ENCODE measurements at places on chromosomes 3 and 15.

DNA sequence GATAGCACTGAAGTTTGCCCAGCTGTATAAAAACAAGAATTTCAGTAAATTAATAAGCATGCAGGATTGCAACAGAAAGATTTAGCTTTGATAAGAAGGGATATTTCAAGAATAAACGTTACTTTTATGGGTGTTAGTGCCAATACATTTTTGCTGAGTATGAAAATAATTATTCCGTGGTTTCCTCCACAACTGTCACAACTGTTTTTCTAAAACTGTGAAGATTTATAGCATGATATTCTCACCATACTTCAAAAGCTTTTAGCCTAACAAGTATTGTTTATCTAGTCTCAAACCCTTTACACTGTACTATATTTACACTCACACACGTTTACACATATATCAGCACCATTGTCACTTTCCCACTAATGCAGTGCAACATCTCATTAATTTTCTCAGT lies 200.5 kb downstream of the TPRG1 start:
- no peak for DNase-seq

- DNase-seq: no peak
Measured at GRCh38 chr3:45123581-45124269, 22.5 kb downstream of the CDCP1 start.

DNA sequence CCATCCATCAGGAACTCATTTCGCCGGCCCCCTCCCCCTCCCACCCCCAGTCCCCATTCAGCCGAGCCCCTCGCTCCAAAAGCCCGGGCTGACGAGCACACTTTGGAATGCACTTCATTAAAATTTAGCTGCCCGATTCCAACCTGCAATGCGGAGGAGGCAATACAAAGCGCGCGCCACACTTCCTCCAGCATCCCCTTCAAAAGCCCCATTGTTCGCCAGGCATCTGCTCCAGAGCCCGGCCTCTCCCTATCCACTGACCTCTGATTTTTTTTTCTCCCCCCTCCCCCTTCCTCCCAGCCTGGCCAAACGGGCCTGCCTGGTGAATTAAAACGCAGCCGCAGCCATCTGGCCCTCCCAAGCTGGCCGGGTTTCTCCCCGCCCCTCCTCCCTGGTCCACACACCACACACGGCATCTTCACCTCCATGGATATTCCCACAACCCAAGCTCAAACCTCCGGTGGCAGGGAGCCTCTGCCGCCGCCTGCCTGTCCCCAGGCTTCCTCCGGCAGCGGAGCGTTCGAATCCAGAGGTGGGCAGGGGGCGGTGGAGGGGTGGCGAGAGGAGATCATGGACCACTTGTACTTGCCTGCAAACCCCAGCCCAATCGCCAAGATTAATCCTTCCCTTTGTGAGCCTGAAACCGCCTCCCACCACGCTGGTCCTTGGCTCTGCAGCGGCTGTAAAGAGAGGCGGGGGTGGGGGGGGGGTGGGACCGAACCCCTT lies 441.3 kb downstream of the MAGI1 start:
- peak; percentile 30 for DNase-seq

- DNase-seq: no peak
Measured at GRCh38 chr3:192819001-192819569, 91.7 kb upstream of the FGF12 start.

DNA sequence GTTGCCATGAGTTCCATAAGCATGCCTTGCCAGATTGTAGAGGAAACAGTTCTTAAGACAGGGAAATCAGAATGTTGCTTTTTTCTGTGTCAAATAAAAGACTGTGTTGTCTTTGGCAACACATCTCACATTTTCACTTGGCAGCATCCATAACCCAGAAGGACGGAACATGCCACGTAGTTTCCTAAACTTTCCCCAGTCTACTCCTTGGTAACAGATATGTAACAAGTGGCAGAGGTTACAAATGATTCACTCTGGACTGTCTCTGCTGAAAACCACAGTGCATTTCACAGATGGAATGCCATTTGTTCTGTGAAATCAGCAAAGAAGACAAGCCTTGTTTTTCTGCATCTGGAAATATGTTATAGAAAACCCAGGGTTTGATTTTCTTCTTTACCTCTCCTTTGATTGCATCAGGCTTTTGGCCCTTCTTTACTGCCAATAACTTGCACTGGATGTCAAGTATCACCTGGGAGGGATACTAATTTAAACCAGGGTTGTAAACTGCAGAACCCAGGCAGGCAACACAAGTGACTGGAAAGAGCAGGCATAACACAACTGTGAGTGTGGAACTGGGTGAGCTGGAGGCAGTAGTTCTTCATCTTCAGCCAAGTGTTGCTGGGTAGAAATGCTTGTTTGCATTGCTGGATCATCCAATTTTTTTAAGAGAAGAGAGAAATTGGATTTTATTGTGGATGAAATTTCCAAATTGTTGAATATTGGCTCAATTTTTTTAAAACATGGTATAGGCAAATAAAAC lies 124.4 kb upstream of the FOXB1 start:
- no peak for DNase-seq

- no peak for DNase-seq
Measured at GRCh38 chr3:65851827-65852226, 186.9 kb downstream of the MAGI1 start.

GRCh38 chr15:92667287-92667904 lies 11.8 kb upstream of the FAM174B start:
- DNase-seq: no peak

- DNase-seq: no peak
Measured at GRCh38 chr3:98500019-98500418, 2.5 kb downstream of the OR5K2 start.

- DNase-seq: no peak
Measured at GRCh38 chr3:89506462-89507103, 399.2 kb downstream of the EPHA3 start.

DNA sequence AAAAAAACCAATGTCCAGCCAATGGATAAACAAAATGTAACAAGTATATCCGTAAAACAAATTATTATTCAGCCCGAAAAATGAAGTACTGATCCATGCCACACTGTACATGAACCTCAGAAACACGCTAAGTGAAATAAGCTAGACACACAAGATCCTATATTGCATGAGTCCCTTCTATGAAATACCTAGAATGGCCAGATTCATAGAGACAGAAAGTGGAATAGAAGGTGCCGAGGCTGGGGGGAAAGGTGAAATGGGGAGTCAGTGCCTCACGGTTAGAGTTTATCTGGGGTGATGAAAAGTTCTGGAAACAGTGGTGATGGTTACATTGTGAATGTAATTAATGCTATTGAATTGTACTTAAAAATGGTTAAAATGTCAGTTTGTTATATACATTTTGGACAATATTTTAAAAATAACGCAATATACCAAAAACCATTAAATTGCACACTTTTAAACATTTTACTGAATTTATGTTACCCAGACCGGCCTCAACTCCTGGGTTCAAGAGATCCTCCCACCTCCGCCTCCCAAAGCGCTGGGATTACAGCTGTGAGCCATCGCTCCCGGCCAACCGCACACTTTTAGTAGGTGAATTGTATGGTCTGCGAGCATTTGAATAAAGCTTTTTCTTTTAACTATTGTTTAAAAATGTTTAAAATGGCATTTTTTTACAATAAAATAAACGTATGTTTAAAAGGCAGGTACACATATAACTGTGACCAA lies 2.1 kb downstream of the RNF168 start:
- DNase-seq: no peak

- DNase-seq: no peak
Measured at GRCh38 chr3:37946531-37946889, 44.1 kb upstream of the VILL start.

- DNase-seq: no peak
Measured at GRCh38 chr3:53328746-53329145, 18.6 kb downstream of the DCP1A start.

DNA sequence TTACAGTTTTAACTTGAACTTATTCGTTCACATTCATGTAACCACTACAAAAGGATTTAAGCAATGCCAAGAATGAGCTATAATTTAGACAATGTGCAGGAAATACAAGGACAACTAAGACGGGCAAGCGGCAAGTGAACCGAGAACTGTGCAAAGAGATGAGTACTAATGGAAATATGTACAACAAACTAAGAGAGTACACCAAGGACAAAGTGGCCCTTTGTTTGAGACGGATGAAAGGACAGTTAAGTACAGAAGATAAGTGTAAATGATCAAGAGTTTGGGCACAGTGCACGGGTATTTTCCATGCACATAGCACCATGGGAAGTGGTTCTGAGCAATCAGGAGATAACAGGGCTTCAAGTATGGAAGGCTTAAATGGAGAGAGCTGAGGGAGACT lies 281.7 kb downstream of the ROBO2 start:
- no peak for DNase-seq

DNA sequence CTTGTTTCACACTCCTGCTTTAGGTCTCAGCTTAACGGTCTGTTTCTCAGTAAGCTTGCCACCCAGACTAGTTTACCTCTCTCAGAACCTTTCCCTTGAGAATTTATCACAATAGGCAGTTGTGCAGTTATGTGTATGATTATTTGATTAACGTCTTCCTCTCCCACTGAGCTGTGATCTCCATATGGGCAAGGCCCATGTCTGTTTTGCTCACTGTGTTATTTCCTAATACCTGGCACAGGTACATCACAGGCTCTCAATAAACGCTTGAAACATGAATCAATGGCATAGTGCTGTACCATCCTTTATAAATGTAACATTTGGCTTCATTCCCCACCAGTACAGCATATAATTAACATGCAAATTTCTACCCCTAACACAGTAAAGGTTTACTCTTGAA lies 29.1 kb upstream of the RARRES1 start:
- no peak for DNase-seq

- no peak for DNase-seq
Measured at GRCh38 chr15:47945872-47946650, 174.7 kb upstream of the SLC24A5 start.

- peak; percentile 61 for DNase-seq
Measured at GRCh38 chr3:134795746-134796280, 753 bp downstream of the EPHB1 start.

GRCh38 chr3:44106756-44107155 lies 134.9 kb upstream of the TOPAZ1 start:
- no peak for DNase-seq

- no peak for DNase-seq
Measured at GRCh38 chr3:69012800-69013252, 658 bp downstream of the EOGT start.

GRCh38 chr3:97647441-97647982 lies 117.0 kb upstream of the ARL6 start:
- peak; percentile 9 for DNase-seq

DNA sequence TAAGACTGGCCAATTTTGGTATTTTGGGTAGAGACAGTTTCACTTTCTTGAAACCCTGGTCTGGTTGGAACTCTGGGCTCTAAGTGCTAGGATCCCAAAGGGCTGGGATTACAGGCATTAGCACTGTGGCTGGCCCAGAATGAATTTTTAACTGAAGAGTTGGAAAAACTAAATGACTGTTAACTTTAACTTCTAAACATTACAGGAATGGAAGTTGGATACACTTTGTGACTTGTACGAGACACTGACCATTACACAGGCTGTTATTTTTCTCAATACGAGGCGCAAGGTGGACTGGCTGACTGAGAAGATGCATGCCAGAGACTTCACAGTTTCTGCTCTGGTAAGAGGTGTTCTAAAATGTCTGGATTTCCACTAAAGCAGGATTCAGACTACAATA lies 3.5 kb downstream of the EIF4A2 start:
- DNase-seq: no peak

- no peak for DNase-seq
Measured at GRCh38 chr3:31903686-31904431, 77.2 kb downstream of the OSBPL10 start.

GRCh38 chr3:137191133-137191923 lies 233.5 kb downstream of the IL20RB start:
- DNase-seq: no peak

GRCh38 chr15:74709892-74710291 lies 14.1 kb upstream of the EDC3 start:
- DNase-seq: no peak

- DNase-seq: no peak
Measured at GRCh38 chr3:13869761-13870343, 10.0 kb downstream of the WNT7A start.

DNA sequence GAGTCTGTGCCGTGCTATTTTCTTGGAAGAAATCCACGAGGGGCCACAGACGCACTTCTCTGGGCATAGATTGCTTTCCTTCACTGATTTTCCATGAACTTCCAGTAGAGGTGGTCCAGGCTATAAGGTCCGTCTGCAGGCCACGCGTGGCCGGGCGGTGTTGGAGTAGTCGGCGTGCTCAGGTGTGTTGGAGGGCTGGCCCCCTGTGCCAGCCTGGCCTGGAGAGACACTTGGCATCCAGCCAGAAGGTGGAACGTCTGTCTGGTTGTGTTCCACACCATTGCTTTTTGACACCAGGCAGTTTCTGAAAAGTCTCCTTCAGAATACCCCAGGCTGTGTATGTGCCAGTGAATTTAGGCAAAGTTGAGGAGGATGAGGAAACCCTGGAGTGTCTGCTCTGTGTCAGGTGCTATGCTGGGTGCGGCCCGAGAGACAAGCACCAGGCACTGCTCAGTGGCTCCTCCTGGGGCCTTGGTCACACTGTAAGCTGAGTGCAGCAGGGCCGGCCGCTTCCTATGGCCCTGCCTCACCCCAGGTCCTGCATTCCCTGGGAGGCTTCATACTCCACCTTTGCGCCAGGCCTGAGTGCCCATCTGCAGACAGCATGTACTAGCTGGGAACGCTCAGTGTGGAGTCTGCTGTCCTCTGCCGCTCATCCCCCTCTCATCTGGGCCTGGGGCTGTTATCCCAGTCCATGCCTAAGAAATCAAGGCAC lies 52.1 kb upstream of the TAMM41 start:
- no peak for DNase-seq

DNA sequence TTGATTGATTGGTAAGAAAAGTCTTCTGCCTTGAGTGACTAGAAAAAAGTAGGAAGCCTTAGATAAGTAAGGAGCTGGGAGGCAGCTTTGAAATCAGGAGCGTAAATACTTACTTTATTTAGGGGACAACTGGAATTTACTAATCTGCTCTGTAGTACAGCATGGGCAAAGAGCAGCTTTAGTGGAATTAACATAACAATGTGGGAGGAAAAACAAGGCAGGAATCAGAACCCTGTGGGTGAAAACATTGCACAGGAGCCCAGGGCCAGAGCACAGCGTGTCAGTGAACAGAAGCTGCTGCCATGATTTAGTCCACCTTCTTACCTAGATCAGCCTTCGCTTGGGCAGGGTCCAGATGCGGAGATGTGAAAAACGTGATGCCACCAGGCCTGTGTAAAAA lies 14.6 kb downstream of the FMN1 start:
- no peak for DNase-seq

DNA sequence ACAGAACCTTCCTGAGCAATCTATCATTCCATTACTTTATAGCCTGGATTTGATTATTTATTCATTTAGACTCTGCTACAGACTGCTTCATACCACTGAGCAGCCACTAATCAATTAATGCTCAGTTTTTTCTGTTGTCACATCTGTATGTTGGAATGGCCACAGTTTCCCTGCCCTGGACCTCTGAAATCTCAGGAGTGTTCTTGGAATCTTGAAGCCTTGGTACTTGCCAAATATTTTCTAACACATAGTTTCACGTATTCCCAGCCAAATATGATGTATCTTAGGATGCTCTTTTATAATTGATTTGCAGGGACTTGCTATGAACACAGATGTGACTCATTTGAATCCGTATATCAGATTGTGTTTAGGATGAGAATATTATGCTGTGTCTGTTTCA lies 225.8 kb downstream of the TAFA4 start:
- no peak for DNase-seq

Data from D341Med (cell line).